Tibial artery (tissue), 4 donors: ENCODE measurements at places on chromosomes 2 and 18.
A peak's percentile ranks its signal among the peaks of the same experiment; 100 is the strongest.

GRCh38 chr2:46818819-46819218 lies 96.8 kb downstream of the MCFD2 start:
- H3K27me3 ChIP-seq, result no peaks in the 10 kb centered on the region
- DNase-seq, result peak; percentile 62
- H3K27ac ChIP-seq, result peak overlapping the region; percentile 68

GRCh38 chr2:75506101-75506697 lies 54.5 kb downstream of the EVA1A start:
- no peak overlapping the region for H3K27ac ChIP-seq
- H3K27me3 ChIP-seq, result no peaks in the 10 kb centered on the region
- no peaks in the 10 kb centered on the region for H3K36me3 ChIP-seq
- H3K4me3 ChIP-seq, result no peak overlapping the region
- no peaks in the 10 kb centered on the region for H3K4me1 ChIP-seq
- no peak for DNase-seq

- no peak for DNase-seq
- no peak overlapping the region for H3K4me3 ChIP-seq
- no peaks in the 10 kb centered on the region for H3K36me3 ChIP-seq
- no peak overlapping the region for H3K27ac ChIP-seq
- no peaks in the 10 kb centered on the region for H3K27me3 ChIP-seq
Measured at GRCh38 chr2:19709553-19709952, 192.2 kb downstream of the TTC32 start.

GRCh38 chr2:201149064-201149820 lies 33.3 kb downstream of the CFLAR start:
- H3K4me1 ChIP-seq, result peaks cover 9% of the 10 kb centered on the region
- peaks cover 62% of the 10 kb centered on the region for H3K36me3 ChIP-seq
- H3K4me3 ChIP-seq, result no peak overlapping the region
- DNase-seq, result no peak

DNA sequence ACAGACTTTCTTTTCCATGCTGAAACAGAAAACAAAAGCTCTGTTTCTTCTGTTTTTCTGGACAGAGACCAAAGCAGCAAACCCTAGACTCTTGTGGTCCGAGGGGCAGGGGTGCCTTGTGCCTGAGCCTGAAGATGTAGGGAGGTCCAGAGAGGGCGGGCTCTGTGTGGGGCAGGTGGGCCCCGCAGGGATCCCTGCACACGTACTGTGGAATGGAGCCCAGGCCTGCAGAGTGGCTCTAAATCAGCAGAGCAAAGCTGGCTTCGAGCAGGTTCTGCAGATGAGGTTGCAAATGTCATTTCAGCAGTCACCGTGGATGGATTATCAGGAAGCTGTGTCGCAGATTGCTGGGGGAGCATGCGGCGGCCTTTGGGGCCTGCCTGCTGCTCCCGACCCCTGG lies 438.6 kb downstream of the RNF144A start:
- H3K4me3 ChIP-seq, result no peak overlapping the region
- no peak for DNase-seq
- no peak overlapping the region for H3K27ac ChIP-seq
- no peaks in the 10 kb centered on the region for H3K27me3 ChIP-seq
- no peaks in the 10 kb centered on the region for H3K36me3 ChIP-seq

GRCh38 chr2:12773586-12774394 lies 57.1 kb downstream of the TRIB2 start:
- no peaks in the 10 kb centered on the region for H3K36me3 ChIP-seq
- DNase-seq, result no peak
- no peaks in the 10 kb centered on the region for H3K27me3 ChIP-seq
- no peak overlapping the region for H3K27ac ChIP-seq
- no peak overlapping the region for H3K4me3 ChIP-seq

- H3K27me3 ChIP-seq, result no peaks in the 10 kb centered on the region
- peaks cover 28% of the 10 kb centered on the region for H3K4me1 ChIP-seq
- no peak overlapping the region for H3K27ac ChIP-seq
- no peak for DNase-seq
- peaks cover 29% of the 10 kb centered on the region for H3K36me3 ChIP-seq
- H3K4me3 ChIP-seq, result no peak overlapping the region
Measured at GRCh38 chr2:286035-286434, 1.9 kb downstream of the ALKAL2 start.

GRCh38 chr2:53576166-53576565 lies 191.4 kb upstream of the CHAC2 start:
- H3K4me3 ChIP-seq, result no peak overlapping the region
- H3K36me3 ChIP-seq, result no peaks in the 10 kb centered on the region
- no peaks in the 10 kb centered on the region for H3K27me3 ChIP-seq

DNA sequence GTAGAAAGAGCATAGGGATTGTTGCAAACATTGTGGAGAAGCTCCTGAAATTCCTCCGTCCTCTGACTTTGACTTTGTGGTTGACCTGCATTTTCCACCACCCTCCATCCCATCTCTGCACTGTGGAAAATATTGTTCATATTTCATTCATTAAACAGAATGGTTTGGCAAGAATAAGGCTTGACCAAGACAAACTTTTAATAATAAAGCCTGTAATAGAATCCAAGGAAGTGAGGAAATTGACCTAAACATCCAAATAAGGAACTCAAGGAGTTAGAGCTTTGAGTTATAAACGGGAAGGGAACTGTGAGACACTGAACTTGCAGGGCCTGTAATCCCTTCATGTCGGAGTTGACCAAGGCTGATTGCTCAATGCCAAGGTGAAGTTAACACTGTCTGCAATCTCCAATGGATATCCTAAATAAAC lies 115.2 kb downstream of the GFPT1 start:
- no peaks in the 10 kb centered on the region for H3K36me3 ChIP-seq
- H3K4me1 ChIP-seq, result peaks cover 28% of the 10 kb centered on the region

DNA sequence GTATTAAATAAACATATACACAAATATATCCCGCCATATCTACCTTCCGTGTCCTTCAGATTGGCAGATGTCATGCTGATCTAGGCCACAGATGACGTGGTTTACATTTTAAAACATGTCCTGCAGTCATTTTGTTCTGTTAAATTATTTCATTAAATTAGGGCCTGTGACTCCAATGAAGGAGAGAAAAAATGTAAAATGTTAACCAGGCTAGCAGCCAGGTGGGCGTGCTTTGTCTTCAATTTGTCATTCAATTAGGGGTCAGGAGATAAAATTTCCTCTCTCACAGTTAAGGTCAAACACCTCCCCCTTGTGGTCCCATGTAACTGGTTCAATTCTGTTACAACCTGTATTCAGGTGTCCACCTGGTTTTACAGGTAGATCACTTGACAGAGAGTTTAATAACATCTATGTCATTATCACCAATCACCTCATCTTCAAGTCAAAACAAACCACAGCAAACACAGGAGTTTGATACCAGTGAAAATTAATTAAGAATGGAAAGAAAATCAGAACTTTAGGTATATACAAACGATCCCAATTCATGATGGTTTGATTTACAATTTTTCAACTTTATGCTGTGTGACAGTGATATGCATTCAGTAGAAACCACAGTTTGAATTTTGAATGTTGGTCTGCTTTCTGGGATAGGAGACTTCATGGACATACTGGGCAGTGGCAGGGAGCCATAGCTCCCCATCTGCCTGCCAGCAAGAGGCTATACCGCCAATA lies 339.4 kb downstream of the CMPK2 start:
- no peak overlapping the region for H3K27ac ChIP-seq
- H3K27me3 ChIP-seq, result no peaks in the 10 kb centered on the region
- H3K4me1 ChIP-seq, result no peaks in the 10 kb centered on the region
- DNase-seq, result no peak

DNA sequence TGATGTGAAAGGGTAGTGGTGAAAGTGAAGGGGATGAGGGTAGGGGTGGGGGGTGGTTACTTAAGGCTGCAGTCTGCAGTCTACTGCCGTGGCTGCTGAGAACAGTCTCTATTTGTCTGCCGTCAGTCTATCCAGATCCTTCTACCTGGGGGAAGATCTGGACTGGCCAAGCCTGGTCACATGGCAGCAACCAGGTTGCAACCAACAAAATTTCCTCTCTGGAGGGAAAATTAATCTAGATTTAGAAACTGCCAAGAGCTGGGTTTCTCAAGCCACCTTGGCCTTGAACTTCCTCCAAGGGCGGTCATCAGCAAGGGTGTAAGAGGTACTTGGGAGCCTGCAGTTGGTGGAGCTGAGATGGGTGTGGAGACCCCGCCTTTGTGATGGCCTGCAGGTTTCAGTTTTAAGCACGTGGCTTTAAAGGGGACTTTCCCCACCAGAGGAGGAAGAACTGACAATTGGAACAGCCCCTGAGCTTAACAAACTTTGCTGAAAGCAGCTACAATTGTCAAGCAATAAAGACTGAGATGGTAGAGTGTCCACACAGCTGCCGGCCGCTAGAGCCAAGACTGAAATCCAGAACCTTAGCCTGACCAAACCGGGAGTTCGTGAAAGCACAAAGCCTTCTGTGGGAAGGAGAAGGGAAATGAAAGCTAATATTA lies 31.4 kb upstream of the KCMF1 start:
- DNase-seq, result no peak
- H3K27ac ChIP-seq, result no peak overlapping the region

GRCh38 chr2:3578987-3579386 lies 3.9 kb downstream of the RPS7 start:
- H3K4me3 ChIP-seq, result no peak overlapping the region
- no peak overlapping the region for H3K27ac ChIP-seq
- DNase-seq, result no peak
- H3K27me3 ChIP-seq, result no peaks in the 10 kb centered on the region

GRCh38 chr2:11310212-11310611 lies 34.2 kb downstream of the ROCK2 start:
- H3K36me3 ChIP-seq, result no peaks in the 10 kb centered on the region
- DNase-seq, result no peak
- no peak overlapping the region for H3K4me3 ChIP-seq
- no peak overlapping the region for H3K27ac ChIP-seq
- no peaks in the 10 kb centered on the region for H3K4me1 ChIP-seq
- no peaks in the 10 kb centered on the region for H3K27me3 ChIP-seq

- H3K27ac ChIP-seq, result no peak overlapping the region
- H3K4me1 ChIP-seq, result no peaks in the 10 kb centered on the region
- H3K4me3 ChIP-seq, result no peak overlapping the region
- H3K27me3 ChIP-seq, result no peaks in the 10 kb centered on the region
- DNase-seq, result peak; percentile 82
Measured at GRCh38 chr18:45722899-45723298, 1.1 kb upstream of the SLC14A1 start.

GRCh38 chr2:69499242-69499641 lies 62.0 kb upstream of the NFU1 start:
- H3K27me3 ChIP-seq, result no peaks in the 10 kb centered on the region
- peaks cover 34% of the 10 kb centered on the region for H3K36me3 ChIP-seq
- no peak for DNase-seq
- no peak overlapping the region for H3K27ac ChIP-seq
- no peak overlapping the region for H3K4me3 ChIP-seq

DNA sequence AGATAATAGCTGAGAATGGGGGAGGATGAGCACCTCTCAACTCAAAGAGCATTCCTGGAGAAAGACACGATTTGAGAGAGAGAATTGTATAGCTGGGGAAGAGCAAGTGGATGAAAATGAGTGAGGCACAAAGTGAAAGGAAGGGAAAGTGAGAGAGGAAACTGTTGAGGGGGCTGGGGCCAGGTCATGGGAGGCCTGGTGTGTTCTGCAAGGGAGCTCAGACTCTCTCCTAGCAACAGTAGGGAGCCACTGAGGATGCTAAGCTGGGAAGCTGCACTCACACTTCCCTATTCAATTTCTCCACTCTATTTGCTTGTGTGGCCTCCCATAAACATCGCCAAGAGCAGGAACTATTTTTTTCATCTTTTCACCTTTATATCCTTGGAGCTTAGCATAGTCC lies 14.8 kb downstream of the EVA1A start:
- no peak for DNase-seq
- H3K36me3 ChIP-seq, result no peaks in the 10 kb centered on the region
- no peaks in the 10 kb centered on the region for H3K4me1 ChIP-seq
- no peak overlapping the region for H3K27ac ChIP-seq
- no peak overlapping the region for H3K4me3 ChIP-seq
- H3K27me3 ChIP-seq, result no peaks in the 10 kb centered on the region

GRCh38 chr2:161165811-161166210 lies 5.6 kb downstream of the TANK start:
- H3K4me3 ChIP-seq, result no peak overlapping the region
- no peak for DNase-seq
- peak overlapping the region; percentile 11 for H3K27ac ChIP-seq
- H3K4me1 ChIP-seq, result no peaks in the 10 kb centered on the region
- peaks cover 23% of the 10 kb centered on the region for H3K36me3 ChIP-seq
- H3K27me3 ChIP-seq, result no peaks in the 10 kb centered on the region

- no peak for DNase-seq
- H3K4me3 ChIP-seq, result no peak overlapping the region
- peaks cover 14% of the 10 kb centered on the region for H3K36me3 ChIP-seq
- no peaks in the 10 kb centered on the region for H3K27me3 ChIP-seq
Measured at GRCh38 chr18:23485386-23485785, 17.9 kb upstream of the RMC1 start.

DNA sequence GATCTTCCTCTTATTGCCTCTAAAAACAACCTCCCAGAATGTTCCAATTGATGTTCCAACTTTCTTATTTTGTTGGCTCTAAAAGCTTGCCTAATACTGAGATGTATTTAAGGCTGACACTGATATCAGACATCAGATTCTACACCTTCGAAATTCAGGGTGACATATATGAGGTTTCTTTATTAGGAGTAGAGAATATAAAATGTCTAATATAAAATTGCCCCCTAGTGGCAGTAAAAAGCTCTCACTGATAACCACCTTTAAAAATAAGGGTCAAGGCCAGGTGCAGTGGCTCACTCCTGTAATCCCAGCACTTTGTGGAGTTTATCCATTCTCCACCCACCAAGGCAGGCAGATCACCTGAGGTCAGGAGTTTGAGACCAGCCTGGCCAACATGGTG lies 789.7 kb upstream of the SLC39A10 start:
- no peaks in the 10 kb centered on the region for H3K4me1 ChIP-seq
- H3K4me3 ChIP-seq, result no peak overlapping the region
- H3K27me3 ChIP-seq, result no peaks in the 10 kb centered on the region

- DNase-seq, result no peak
- H3K36me3 ChIP-seq, result no peaks in the 10 kb centered on the region
- no peaks in the 10 kb centered on the region for H3K4me1 ChIP-seq
- no peaks in the 10 kb centered on the region for H3K27me3 ChIP-seq
Measured at GRCh38 chr2:145985517-145985916, 1465.6 kb upstream of the ZEB2 start.

DNA sequence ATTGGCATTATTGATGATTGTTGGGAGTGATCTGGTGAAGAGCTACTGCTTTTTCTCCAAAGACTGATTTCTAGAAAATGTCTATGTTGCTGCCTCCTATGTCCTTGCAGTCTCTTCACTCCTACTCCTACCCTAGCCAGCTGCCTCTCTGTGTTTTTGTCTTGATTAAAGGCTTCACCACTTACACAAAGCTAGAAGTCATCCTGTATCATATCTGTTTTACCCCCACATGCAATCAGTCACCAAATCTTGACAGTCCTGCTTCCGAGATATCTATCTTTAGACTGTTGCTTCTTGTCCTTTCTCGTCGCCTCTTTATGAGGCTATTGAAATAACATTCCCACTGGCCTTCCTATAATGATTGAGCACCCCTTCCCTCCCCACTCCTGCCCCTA lies 84.5 kb upstream of the ITGA4 start:
- no peak overlapping the region for H3K27ac ChIP-seq
- peaks cover 5% of the 10 kb centered on the region for H3K4me1 ChIP-seq
- no peak for DNase-seq
- H3K4me3 ChIP-seq, result no peak overlapping the region
